ENCODE measurements at places on chromosomes 4 and X.
A peak's percentile ranks its signal among the peaks of the same experiment; 100 is the strongest.

DNA sequence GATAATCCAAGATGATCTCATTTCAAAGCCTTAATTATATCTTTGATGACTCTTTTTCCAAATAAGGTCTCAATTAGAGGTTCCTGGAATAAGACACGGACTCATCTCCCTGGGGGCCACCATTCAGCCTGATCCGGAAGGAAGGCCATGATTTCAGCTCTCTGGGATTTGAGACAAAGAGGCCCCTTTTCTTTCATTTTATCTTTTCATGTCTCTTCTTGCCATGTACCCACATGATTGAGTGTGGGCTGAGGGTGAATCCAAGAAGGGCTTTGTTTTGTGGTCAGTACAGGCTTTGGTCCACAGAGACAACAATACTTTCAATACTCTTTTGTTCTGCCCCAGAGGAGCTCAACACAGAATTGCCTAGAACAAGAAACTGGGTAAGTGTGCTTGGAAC lies 261.2 kb downstream of the TRIML1 start:
- no peak for DNase-seq

DNA sequence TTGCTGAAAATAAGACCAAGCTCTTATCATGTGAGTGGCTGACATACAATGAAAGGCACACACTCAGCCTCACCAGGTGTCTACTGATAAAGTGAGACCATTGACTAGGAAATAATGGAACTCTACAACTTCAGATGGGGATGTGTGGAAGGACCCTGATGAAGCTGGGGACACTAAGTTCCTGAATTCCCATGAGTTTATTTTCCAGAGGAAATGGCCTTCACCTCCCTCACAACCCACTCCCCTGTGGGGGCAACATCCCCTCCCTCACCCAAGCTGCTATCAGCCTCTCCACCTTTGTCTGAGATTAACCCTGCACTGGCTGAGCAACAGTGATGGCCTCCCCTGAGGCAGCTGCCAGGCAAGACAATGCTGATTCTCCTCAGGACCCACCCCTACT lies 55.2 kb upstream of the SMARCAD1 start:
- no peak for DNase-seq

DNA sequence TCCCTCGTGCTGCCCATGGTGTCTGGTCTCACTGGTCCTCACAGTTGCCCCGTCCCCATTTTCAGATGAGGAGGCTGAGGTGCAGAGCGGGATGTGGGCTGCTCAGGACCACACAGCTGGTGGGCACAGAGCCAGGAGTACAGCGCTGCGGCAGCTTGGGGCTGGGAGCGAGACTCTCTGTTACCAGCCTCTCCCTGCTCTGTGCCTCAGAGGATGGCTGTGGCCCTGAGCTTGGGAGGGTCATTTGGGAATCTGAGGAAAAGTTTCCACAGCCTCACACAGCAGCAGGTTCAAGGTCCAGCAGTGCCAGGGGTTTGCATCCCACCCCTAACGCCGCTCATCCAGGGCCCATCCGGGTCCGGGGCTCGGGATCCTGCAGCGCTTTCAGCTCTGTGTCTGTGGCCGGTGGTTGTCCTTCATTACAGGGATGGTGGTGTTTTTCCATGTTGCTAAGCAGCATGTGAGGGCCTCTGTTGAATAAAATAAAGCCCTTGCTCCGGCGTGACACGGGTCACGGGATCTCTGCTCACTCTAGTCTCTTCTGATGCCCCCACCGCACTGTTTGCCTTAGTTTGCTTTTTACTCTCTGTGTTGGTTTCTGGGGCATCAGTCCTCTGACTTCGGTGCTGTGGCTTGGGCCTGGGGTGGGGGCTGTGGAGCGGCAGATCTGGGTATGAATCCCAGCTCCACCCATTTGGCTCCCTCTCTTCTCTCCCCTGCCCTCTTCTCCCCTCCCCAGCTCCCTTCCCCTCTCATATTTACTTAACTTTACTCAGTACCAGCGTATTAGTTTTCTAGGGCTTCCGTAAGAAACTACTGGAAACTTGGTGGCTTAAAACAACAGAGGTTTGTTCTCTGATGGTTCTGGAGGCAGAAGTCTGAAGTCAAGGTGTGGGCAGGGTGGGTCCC lies 6.5 kb downstream of the WFS1 start:
- no peak for DNase-seq

- no peak for DNase-seq
Measured at GRCh38 chr4:20403290-20403689, 151.6 kb downstream of the SLIT2 start.

GRCh38 chr4:107069049-107069448 lies 32.9 kb upstream of the DKK2 start:
- DNase-seq = no peak

- no peak for DNase-seq
Measured at GRCh38 chrX:95953564-95953963, 731.1 kb upstream of the DIAPH2 start.

- no peak for DNase-seq
Measured at GRCh38 chr4:184763150-184763780, 29.4 kb upstream of the CENPU start.

- DNase-seq = no peak
Measured at GRCh38 chr4:109746728-109747127, 16.9 kb upstream of the PLA2G12A start.

GRCh38 chr4:100548200-100548560 lies 30.4 kb upstream of the EMCN start:
- DNase-seq = no peak

DNA sequence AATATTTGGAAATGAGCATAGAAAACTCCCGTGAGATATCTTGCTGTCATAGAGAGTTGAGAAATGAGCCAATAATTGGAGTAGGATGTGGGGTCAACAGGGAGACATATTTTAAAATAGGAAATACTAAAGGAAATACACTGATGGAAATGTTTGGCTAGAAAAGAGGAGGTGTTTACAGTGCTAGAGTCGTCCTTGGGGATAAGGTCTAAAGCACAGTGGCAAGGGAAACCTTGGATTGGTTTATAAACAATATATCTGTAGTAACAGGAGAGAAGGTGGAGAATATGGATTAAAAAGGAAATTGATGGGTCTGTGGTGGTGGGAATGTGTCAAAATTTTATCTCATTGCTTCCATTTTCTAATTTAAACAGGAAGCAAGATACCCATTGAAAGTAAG lies 82.1 kb downstream of the PPEF2 start:
- no peak for DNase-seq

DNA sequence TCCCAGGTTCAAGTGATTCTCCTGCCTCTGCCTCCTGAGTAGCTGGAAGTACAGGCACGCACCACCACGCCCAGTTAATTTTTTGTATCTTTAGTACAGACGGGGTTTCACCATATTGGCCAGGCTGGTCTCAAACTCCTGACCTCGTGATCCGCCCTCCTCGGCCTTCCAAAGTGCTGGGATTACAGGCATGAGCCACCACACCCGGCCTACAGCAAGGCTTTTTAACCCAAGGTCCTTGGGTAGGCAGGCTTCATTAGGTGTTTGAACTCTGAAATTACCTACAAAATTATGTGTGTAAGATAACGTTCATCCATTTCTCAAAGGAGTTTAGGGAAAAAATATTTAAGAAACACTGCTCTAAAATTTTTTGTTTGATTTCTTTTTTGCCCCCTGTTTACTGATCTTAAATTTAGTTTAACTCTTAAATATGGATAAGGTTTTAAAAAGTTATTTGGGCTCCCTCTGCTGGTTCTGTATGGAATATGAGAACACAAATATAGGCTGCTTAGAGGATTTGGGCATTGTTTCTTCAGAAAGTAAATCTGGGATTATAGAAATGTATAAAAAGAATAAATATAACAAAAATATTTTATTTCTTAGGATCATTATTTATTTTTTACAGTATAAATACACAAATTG lies 92.8 kb downstream of the CBR4 start:
- peak; percentile 29 for DNase-seq

DNA sequence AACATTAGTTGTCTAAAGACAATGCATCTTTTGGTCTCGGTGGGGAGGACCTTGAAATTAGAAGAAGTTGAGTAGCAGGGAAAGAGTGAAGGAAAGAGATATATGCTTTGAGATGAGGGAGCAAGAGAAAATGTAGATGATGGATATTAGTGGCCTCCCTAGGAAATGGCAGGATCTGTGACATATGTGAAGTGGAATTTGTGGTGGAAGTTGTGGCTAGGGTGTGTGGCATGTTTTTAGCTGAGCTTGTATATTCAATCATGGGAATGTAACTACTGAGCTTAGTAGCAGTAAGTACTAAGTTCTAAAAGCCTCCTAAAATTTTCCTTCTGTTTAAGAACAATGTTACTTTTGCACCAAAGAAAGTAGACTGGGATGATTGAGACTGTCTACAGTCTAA lies 382.8 kb upstream of the CTSO start:
- DNase-seq = no peak

DNA sequence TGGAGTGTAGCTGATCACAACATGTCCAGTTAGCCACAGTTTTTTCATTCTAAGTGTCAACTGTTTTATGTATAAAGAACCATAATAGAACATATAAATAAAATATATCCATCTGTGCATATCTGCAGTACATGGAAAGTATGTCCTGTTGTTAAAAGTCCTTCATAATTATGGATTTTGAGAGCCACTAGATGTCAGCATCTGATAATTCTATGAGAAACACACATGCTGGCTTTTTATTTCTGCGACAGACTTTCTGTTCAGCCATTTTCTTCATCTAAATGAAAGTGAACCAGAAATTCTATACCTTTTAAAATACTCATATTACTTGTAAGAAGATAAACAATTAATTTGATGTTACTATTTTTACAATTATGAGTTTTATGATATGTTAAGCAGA lies 251.5 kb downstream of the GPM6A start:
- no peak for DNase-seq

DNA sequence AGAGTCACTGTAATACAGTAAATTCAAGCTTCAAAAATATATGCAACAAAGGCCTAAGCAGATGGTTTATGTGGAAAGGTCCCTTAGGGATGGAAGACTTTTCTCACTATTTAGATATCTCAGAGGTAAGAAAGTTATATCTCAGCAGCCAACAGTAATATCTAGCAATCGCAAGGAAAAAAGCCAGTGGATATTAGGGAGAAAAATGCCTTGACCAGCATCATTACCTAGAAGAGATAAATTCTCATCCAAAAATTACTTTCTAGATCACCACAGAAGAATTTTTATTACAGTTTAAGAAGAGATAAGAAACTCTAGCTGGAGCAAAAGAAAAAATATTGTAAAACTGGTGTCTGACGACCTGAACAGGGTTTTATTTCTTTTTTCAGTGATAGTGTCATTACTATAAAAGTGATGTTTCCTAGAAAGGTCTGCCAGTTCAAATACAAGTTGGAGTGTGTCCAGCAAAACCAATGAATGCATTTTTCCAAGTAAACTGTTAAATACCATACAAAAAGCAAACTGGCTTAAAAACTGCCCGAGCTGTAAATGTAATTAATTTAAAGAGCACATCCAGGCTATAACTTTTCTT lies 100.0 kb downstream of the ATP11C start:
- no peak for DNase-seq

DNA sequence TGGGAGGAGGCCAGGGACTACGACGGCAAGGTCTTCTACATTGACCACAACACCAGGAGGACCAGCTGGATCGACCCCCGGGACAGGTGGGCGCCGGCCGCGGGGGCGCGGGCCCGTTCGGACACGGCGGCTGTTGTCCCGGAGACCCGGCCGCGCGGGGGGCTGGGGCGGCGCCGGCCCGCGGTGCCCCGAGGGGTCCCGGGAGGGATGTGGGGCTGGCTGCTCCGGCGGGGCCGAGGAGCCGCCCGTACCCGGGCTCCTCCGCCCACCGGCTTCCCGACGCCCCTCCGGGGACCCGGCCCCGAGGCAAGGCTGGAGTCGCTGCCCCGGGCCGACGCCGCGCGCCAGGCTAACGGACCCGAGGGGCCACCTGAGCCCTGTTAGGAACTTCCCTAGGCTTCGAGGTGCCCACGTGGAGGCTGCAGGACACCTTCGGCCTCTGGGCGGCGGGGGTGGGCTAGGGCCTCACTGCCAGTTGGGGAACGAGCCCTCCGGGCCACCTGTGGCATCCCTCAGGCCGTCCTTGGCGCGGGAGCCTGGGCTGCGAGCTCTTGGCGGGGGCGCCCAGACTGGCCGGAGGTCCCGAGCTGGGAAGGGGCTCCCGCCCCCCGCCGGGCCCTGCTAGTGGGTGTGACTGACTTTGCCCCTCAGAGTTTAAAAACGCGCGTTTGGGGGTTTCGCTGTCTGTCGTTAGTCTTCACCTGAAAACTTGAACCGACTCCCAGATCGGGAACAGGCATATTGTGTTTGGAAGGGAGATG lies 660 bp downstream of the WWC2 start:
- DNase-seq = no peak

DNA sequence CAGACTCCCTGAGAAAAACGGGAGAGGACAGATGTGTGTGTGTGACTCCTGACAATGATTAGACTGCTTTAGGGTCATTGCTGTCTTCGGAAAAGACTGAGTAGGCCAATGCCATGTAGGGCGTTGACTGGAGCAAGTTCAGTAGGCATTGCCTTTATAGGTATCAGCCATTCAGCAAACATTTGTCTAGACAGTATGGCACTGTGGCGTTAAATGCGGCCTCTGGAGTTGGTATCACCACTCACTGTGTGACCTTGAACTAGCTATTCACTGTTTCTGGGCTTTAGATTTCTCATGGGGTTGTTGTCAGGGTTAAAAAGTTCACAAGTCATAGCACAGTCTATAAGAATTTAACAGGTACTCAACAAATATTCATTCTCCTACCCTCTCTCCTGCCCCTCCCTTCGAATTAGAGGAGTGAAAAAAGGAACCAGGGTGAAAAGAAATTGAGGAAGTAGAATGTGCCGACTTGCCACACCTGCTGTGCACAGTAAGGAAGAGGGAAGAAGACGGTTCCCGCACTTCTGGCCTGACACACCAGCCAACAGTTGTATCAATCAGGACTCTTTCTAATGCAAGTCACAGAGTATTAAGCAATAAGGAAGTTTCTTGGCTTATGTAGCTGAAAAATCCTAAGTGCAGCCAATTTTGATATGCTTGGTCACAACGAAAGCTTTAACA lies 83.2 kb upstream of the PLAC8 start:
- no peak for DNase-seq

DNA sequence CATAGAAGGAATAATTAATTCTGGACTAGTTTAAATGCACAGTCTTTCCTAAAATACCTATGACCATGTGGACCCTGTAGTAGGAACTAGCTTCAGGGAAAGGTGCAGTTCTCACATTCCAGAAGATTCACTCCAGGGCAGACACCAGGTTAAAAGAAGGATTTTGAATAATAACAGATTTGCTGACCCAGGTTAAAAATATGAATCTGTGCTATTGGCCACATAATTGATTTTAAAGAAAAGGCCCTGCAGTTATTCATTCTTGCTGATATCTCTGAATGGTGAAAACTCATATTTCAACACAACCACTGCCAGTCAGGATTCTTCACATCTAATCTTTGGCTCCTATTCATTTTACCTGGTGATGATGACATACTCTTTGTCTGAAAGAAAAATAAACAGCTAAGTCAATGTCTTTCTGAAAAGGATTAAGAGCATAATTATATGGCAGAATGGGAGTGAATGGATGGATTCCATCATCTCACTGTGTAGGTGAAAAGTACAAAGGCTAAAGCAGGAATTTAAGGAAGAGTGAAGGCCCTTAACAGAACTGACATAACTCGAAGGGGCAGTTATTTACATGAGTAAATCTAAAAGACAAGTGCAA lies 432.8 kb downstream of the PDGFC start:
- DNase-seq = no peak

Data from SK-N-DZ (cell line).